ENCODE measurements at places on chromosomes 5 and 9. TPM values are rescaled to one million over a fixed set of nuclear protein-coding genes. Genes with fewer than 3 reads are reported as not detected.

GFM2 gene
- 15.9 TPM for total RNA-seq

ZBTB34 gene
- 30.3 TPM for total RNA-seq

CDH10 gene
- 12.0 TPM for total RNA-seq

PCDHB16 gene
- 4.4 TPM for total RNA-seq

NRG2 gene
- total RNA-seq, result not detected

- no peaks in the 10 kb centered on the region for H3K36me3 ChIP-seq
- no peak overlapping the region for H3K4me3 ChIP-seq
- no peaks in the 10 kb centered on the region for H3K4me1 ChIP-seq
- DNase-seq, result no peak
Measured at GRCh38 chr9:89256642-89257041, 54.4 kb upstream of the CKS2 start.

GRCh38 chr5:112915831-112916230 lies 6.2 kb downstream of the REEP5 start:
- no peaks in the 10 kb centered on the region for H3K27me3 ChIP-seq
- H3K4me1 ChIP-seq, result peaks cover 7% of the 10 kb centered on the region
- H3K27ac ChIP-seq, result no peak overlapping the region
- no peaks in the 10 kb centered on the region for H3K36me3 ChIP-seq

DNA sequence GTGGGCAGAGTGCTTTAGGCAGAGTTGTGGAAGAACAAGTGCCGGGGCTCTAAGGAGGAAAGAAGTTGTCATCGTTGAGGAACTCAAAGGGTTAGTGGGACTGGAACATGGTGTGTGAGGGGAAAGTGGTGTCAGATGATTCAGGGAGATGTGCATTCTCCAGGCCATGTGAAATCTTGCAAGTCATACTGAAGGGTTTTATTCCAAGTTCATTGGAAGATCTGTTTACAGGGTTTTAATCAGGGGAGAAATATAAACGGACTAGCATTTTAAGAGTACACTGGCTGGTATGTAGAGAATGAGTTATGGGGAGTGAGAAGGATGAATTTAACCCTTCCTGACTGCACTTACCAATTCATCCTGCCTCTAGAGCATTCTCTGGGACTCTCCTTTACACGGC lies 49.3 kb downstream of the NR2F1 start:
- H3K4me3 ChIP-seq, result no peak overlapping the region
- H3K27ac ChIP-seq, result no peak overlapping the region
- no peaks in the 10 kb centered on the region for H3K36me3 ChIP-seq
- H3K27me3 ChIP-seq, result no peaks in the 10 kb centered on the region

DNA sequence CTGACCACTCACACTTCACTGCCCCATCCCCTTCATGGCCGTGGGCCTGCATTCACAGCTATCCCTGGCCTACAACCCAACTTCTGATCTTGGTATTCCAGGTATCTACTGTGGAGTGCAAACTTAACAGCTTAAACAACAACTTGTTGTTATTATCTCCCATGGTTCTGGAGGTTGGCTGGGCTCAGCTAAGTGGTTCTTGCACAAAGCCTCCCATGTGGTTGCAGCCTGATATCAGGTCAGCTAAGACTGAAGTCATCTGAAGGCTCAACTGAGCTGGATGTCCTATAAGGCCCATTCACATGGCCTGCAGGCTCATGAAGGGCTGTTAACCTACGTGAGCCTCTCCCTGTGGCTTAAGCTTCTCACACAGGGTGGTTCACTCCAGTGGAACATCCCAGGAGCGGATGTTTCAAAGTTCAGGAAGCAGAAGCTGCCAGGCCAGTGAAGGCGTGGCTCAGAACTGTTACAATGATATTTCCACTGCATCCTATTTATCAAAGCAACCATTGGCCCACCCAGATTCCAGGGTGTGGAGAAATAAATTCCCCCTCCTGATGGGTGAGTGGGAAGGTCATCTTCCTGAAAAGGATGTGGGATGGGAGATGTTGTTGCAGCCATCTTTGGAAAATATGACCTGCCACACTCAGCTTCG lies 30.0 kb upstream of the TRIO start:
- no peaks in the 10 kb centered on the region for H3K27me3 ChIP-seq
- H3K36me3 ChIP-seq, result no peaks in the 10 kb centered on the region
- no peaks in the 10 kb centered on the region for H3K4me1 ChIP-seq
- no peak overlapping the region for H3K4me3 ChIP-seq

GRCh38 chr9:109926421-109926869 lies 146.4 kb downstream of the PALM2AKAP2 start:
- no peak overlapping the region for H3K4me3 ChIP-seq
- DNase-seq, result no peak
- H3K27me3 ChIP-seq, result no peaks in the 10 kb centered on the region
- H3K36me3 ChIP-seq, result no peaks in the 10 kb centered on the region
- no peaks in the 10 kb centered on the region for H3K4me1 ChIP-seq
- no peak overlapping the region for H3K27ac ChIP-seq

GRCh38 chr5:165296401-165297130 lies 1791.1 kb downstream of the MAT2B start:
- no peak overlapping the region for H3K4me3 ChIP-seq
- H3K27ac ChIP-seq, result no peak overlapping the region
- H3K27me3 ChIP-seq, result no peaks in the 10 kb centered on the region
- no peaks in the 10 kb centered on the region for H3K36me3 ChIP-seq
- H3K4me1 ChIP-seq, result no peaks in the 10 kb centered on the region
- DNase-seq, result no peak

DNA sequence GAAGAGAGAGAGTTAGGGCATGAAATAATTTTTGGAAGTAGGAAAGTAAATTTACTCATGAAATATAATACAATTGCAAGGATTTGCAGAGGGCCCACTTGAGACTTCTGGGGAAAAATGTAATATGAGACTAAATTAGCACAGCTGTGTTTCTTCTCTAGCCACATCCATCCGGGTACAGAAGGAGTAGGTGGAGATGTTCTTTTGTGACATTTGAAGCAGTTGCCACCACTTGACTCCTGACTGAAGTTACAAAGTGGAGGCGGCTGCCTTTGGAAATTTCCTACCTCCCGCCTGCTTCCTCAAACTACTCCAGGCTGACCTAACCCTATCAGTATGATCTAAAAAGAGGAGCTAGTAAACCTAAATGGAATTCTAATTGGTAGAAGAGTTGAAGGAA lies 58.1 kb upstream of the SHISAL2B start:
- H3K4me1 ChIP-seq, result no peaks in the 10 kb centered on the region
- no peak overlapping the region for H3K27ac ChIP-seq
- H3K36me3 ChIP-seq, result no peaks in the 10 kb centered on the region
- H3K4me3 ChIP-seq, result no peak overlapping the region
- H3K27me3 ChIP-seq, result no peaks in the 10 kb centered on the region

DNA sequence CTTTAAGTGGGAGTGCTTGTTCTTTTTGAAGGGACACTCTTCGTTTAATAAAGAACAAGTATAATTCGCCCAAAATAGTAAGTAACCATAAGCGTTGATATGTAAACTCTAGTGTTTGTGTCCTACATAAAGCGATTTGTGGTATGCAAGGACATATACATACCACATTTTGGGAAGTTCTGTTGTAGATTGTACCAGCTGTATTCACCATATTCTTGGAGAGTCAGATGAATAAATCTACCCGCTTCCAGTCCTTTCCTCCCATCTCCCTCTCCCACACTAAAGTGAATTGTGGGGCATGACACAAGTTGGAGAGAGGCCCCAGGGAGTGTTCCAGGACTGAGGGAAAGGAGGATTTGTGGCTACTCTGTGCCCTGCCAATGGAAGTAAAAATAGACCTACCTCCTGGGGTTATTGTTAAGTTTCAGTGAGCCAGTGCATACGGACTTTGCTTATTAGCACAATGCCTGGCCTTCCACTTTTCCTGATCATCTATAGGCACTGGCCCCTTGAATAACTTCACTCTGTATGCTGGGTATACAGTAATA lies 40.6 kb downstream of the ARHGAP26 start:
- H3K36me3 ChIP-seq, result no peaks in the 10 kb centered on the region
- DNase-seq, result peak; percentile 54
- no peak overlapping the region for H3K4me3 ChIP-seq
- peaks cover 17% of the 10 kb centered on the region for H3K4me1 ChIP-seq

DNA sequence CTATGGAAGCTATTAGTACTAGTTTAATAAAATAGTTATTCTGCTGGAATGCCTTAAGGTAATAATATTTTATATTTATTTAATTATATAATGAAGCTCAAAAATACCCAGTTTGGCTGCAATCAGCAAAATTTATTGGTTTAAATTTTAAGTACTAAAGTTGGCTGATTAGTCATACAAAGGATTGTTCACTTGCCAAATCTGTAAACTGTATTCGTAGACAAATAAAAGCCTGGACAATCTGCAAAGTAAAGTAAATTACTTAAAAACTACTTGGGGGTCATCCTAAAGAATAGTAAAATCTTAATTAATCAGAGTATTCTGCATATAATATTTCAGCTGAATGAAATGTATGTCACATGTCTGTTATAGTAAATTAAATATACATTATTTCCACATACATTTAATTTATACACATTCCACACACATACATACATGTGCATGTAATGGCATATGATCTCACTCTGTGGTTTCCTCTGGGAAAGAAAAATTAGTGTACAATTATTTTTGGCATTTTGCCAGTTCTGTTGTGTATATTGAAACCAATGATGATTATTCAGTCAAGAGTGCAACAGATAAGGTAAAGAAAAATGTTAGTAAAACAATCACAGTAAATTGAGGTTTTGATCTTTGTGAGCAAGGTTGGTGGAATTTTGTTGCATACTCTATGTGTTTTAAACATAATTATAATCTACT lies 455.9 kb downstream of the CDH9 start:
- no peak overlapping the region for H3K27ac ChIP-seq
- H3K36me3 ChIP-seq, result no peaks in the 10 kb centered on the region
- H3K4me1 ChIP-seq, result no peaks in the 10 kb centered on the region
- DNase-seq, result no peak
- no peak overlapping the region for H3K4me3 ChIP-seq
- no peaks in the 10 kb centered on the region for H3K27me3 ChIP-seq

GRCh38 chr5:9314558-9314957 lies 231.3 kb downstream of the SEMA5A start:
- no peak overlapping the region for H3K4me3 ChIP-seq
- no peak overlapping the region for H3K27ac ChIP-seq
- H3K36me3 ChIP-seq, result no peaks in the 10 kb centered on the region
- H3K27me3 ChIP-seq, result no peaks in the 10 kb centered on the region
- no peak for DNase-seq

GRCh38 chr9:97362777-97363545 lies 48.9 kb upstream of the TDRD7 start:
- H3K27me3 ChIP-seq, result no peaks in the 10 kb centered on the region
- no peaks in the 10 kb centered on the region for H3K4me1 ChIP-seq
- no peak overlapping the region for H3K4me3 ChIP-seq
- H3K27ac ChIP-seq, result no peak overlapping the region

- no peaks in the 10 kb centered on the region for H3K36me3 ChIP-seq
- DNase-seq, result no peak
- H3K4me1 ChIP-seq, result no peaks in the 10 kb centered on the region
- H3K4me3 ChIP-seq, result no peak overlapping the region
- no peak overlapping the region for H3K27ac ChIP-seq
- no peaks in the 10 kb centered on the region for H3K27me3 ChIP-seq
Measured at GRCh38 chr5:133034064-133034463, 7.7 kb upstream of the ZCCHC10 start.

DNA sequence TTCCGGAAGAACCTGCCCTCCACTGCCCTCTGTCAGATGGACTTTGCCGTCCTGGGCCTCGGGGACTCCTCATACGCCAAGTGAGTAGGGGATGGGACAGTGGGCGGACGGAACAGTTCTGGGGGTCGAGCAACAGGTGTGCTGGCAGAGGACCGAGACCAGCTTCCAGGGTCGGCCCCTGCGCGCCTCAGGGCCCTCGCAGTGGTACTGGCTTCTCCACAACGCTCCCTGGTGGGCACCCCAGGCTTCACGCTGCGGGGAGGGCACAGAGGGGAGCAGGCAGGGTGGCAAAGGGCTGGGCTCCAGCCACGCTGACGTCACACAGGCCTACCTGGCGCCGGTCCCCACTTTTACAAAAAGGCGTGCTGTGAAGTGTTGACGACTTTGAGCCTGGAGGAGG lies 7.0 kb downstream of the NDOR1 start:
- no peak for DNase-seq
- no peaks in the 10 kb centered on the region for H3K36me3 ChIP-seq
- H3K4me1 ChIP-seq, result peaks cover 1% of the 10 kb centered on the region
- no peak overlapping the region for H3K27ac ChIP-seq
- H3K4me3 ChIP-seq, result no peak overlapping the region

DNA sequence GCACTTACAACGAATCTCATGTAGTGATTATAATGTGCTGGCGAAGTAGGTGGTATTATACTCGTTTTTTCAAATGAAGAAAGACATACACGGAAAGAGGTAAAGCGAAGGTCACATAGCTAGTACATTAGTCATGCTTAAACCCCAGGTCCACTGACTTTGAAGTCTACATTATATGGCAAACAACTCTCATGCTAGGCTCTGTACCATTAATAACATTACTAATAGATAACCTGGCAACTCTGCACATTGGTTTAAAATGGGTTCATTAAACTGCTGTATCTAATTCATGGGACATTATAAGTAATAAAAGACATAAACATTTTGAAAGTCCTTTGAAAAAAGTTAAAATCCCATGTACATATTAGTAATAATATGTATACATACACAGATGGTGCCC lies 21.2 kb downstream of the FYB1 start:
- H3K27me3 ChIP-seq, result no peaks in the 10 kb centered on the region
- H3K27ac ChIP-seq, result no peak overlapping the region
- H3K36me3 ChIP-seq, result no peaks in the 10 kb centered on the region
- no peak overlapping the region for H3K4me3 ChIP-seq

GRCh38 chr5:167255926-167256325 lies 1035.5 kb upstream of the WWC1 start:
- no peak overlapping the region for H3K4me3 ChIP-seq
- H3K4me1 ChIP-seq, result no peaks in the 10 kb centered on the region
- no peak overlapping the region for H3K27ac ChIP-seq
- no peaks in the 10 kb centered on the region for H3K27me3 ChIP-seq

GRCh38 chr5:178388386-178389025 lies 155.9 kb upstream of the PHYKPL start:
- no peaks in the 10 kb centered on the region for H3K4me1 ChIP-seq
- no peaks in the 10 kb centered on the region for H3K36me3 ChIP-seq
- H3K27me3 ChIP-seq, result no peaks in the 10 kb centered on the region
- H3K4me3 ChIP-seq, result no peak overlapping the region

DNA sequence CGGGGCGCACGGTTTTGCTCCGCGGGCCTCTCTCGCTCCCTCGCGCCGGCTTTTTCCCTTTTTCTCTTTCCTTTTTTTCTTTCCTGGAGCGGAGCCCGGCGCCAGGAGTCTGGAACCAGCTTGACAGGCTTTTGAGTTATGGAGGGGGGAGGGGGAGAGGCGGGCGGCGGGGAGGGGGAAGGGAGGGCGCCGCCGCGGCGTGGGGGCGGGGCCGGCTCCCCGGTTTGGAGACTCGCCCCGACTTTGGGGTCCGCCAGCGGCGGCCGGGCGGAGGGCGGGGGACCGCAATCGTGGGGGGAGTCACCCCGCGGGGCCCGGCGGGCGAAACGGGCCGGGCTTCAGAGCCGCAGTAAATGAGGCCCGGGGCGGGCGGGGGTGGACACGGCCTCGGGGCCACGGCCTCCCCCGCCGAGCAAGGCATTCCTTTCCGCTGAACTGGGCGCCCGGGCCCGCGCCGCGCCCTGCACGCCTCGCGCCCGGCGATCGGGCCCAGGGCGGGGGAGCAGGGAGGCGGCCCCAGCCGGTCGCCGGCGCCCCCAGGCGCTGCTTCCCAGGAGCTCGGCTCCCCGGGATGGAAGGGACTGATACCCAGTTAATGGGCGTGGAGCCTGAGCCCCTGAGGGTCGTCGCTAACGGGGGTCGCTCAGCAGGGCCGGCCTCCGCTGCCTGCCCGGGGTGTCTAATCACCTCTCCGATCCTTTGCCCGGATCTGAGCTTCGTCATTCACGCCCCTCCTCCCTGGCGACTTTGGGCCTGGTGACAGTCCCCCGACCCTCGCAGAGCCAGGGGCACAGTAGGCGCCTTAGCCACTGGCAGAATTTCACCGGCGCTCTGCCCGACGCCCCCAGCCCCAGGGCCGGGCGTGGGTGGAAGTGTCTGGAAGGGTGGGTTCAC lies 138.1 kb downstream of the C9orf50 start:
- peak overlapping the region; percentile 100 for H3K27ac ChIP-seq
- DNase-seq, result peak; percentile 96
- peaks cover 27% of the 10 kb centered on the region for H3K4me1 ChIP-seq

All from uterus (tissue), 4 donors.